Skeletal muscle tissue (tissue), 5 donors: ENCODE measurements at places on chromosomes 12 and 14. TPM values are rescaled to one million over a fixed set of nuclear protein-coding genes. Genes with fewer than 3 reads are reported as not detected.

Gene GLT8D2
- total RNA-seq, result 36.5 TPM

Gene CACNA1C
- total RNA-seq, result 7.3 TPM

Gene TMEM117
- 9.9 TPM for total RNA-seq

Gene PRH2
- not detected for total RNA-seq

Gene VWF
- total RNA-seq, result 58.5 TPM

Gene GALNT8
- 5.2 TPM for total RNA-seq

Gene LRTM2
- not detected for total RNA-seq

Gene BMP4
- total RNA-seq, result 5.2 TPM

Gene TMTC2
- total RNA-seq, result 15.7 TPM

Gene MGAT4C
- total RNA-seq, result 1.0 TPM

Gene CCDC198
- not detected for total RNA-seq

Gene GOLT1B
- 27.1 TPM for total RNA-seq

Gene PTPRO
- 2.1 TPM for total RNA-seq

Gene IFT81
- 18.3 TPM for total RNA-seq

Gene GEMIN2
- total RNA-seq, result 29.2 TPM

Gene BDKRB2
- total RNA-seq, result 2.6 TPM

Gene TCP11L2
- 50.6 TPM for total RNA-seq

Gene SLC17A8
- total RNA-seq, result under 0.01 TPM

Gene RERGL
- 1.0 TPM for total RNA-seq

Gene ACSM4
- total RNA-seq, result not detected

Gene B3GNT4
- total RNA-seq, result not detected

Gene TMCC3
- total RNA-seq, result 16.7 TPM

Gene LALBA
- not detected for total RNA-seq

Gene A2ML1
- total RNA-seq, result not detected

Gene RNASE4
- total RNA-seq, result 17.7 TPM

Gene NDRG2
- total RNA-seq, result 162 TPM

Gene OR6C2
- total RNA-seq, result not detected

Gene MUCL1
- not detected for total RNA-seq

Gene LYZ
- total RNA-seq, result 34.4 TPM

Gene KCNK13
- total RNA-seq, result under 0.01 TPM

Gene SLC8A3
- 13.0 TPM for total RNA-seq

Gene TAS2R9
- total RNA-seq, result 0.52 TPM

Gene C12orf54
- not detected for total RNA-seq

Gene WBP11
- 7.8 TPM for total RNA-seq

Gene CNTN1
- 27.1 TPM for total RNA-seq

Gene RBM23
- 66.8 TPM for total RNA-seq

Gene FAM181A
- not detected for total RNA-seq

Gene REP15
- 1.0 TPM for total RNA-seq

Gene SMCO2
- total RNA-seq, result not detected

Gene PLEKHD1
- total RNA-seq, result under 0.01 TPM

Gene ERP27
- total RNA-seq, result not detected

Gene PPFIA2
- total RNA-seq, result 1.0 TPM

Gene TAS2R50
- total RNA-seq, result 7.8 TPM

Gene KRT72
- total RNA-seq, result not detected

Gene FBLN5
- 24.5 TPM for total RNA-seq

Gene CCDC175
- not detected for total RNA-seq

Gene TMEM63C
- total RNA-seq, result 3.1 TPM

Gene PLEK2
- total RNA-seq, result 3.7 TPM

Gene TAS2R10
- 2.1 TPM for total RNA-seq

Gene HOXC4
- 1.0 TPM for total RNA-seq

Gene CLEC1B
- total RNA-seq, result not detected

Gene DENND5B
- 29.2 TPM for total RNA-seq

Gene RD3L
- total RNA-seq, result not detected

Gene RPGRIP1
- not detected for total RNA-seq

Gene DBX2
- under 0.01 TPM for total RNA-seq

Gene ALG10
- 10.4 TPM for total RNA-seq

Gene MYH7
- total RNA-seq, result 426 TPM

Gene INHBE
- 1.0 TPM for total RNA-seq

Gene HCAR1
- total RNA-seq, result 0.52 TPM
